ENCODE measurements at places on chromosomes 5 and 9.

- DNase-seq: peak; percentile 77
Observed at GRCh38 chr5:27830546-27830945, 792.2 kb upstream of the CDH9 start.

- peak; percentile 71 for DNase-seq
Observed at GRCh38 chr5:94433397-94434163, 184.8 kb downstream of the KIAA0825 start.

DNA sequence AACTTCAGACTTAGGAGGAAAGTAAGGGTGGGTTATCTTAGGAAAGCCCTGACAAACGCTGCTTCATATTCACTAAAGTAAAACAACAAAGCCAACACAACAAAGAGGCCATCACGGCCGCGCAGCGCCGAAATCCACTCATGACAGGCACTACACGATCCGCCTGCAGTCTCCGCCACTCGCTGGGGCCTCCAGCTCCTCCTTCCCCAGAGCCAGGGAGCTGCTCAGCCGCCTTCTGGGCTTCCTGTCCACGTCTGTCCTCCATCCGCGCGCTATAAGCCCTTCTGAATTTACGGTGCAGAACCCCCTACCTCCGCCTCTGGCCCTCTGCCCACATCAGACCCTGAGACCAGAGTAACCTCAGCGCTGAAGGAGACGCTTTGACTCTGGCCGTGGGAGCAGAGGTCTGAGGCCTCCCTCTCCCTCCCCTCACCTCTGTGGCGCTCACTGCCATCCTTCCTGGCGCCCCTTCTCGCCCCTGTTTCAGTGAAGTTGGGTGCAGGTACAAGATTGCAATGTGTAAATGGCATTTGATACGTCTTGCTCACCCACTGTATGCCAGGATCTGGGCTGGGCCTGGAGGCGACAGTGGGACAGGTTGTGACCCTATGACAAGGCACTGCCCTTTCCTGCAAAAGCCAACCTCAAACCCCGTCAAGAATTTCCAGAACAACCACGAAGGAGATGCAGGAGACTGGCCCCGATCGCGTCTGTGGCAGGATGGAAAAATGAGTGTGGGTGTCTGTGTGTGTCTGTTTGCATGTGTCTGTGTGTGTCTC lies 74.9 kb upstream of the PHYKPL start:
- DNase-seq: no peak

DNA sequence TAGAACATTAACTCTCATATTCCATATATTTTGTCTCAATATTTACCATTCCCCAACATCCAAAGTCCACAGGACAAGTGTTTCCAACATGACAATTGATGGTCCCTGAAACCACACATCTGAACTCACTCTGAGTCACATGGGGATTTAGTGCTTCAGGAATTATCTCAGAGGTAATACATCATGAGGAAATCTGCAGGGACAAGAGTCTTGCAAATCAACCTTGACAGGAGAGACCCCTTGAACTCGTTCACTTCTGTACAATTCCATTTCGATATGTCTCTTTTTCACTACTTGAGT lies 119.7 kb upstream of the ABCA1 start:
- peak; percentile 38 for DNase-seq

DNA sequence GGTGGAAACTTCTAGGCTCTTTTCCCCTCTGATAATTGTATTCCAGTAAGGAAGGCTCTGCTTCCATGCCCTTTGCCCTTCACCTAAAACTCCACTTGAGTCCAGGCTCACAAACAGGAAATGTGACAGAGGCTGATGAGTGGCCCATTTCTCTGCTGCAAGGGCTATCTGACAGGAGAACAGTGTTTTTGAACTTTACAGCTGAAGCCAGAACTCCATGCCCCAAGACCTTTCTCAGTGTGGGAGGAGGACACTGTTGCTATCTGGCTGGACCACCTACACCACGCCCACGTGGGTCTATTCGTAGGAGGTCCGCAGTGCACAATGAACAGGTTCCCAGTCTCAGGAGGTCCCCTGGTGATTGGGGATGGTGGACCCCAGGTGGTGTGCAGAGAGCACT lies 13.6 kb downstream of the GGTA1 start:
- DNase-seq: no peak

DNA sequence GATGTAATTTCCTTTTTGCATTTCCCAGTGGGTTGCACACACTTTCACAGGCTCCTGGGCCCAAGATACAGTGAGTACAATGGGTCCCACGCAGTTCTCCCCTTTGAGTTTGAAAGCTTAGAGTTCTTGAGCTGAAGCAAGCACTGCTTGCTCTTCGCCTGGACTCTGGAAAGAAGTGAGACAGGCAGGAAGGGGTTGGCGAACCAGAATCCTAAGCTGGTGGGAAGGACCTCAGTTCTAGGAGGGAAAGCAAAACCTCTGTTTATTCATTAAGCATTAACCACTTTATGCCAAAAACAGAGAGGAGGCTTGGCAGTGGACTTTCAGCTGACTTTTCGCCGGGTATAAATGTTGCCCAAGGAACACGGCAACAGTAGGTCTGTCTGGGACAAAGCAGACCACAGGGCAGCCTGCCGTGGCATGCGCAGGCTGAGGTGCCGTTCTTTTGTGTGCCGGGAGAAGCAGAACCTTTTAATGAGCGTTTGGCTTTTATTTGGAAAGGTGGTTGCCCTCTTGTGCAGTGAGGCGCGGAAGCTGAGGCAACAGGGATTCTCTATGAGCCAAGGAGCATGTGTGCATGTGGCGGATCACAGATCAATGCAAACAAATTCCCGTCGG lies 239.9 kb upstream of the PANK3 start:
- no peak for DNase-seq

- DNase-seq: peak; percentile 61
Observed at GRCh38 chr5:36870399-36871040, 6.0 kb upstream of the NIPBL start.

DNA sequence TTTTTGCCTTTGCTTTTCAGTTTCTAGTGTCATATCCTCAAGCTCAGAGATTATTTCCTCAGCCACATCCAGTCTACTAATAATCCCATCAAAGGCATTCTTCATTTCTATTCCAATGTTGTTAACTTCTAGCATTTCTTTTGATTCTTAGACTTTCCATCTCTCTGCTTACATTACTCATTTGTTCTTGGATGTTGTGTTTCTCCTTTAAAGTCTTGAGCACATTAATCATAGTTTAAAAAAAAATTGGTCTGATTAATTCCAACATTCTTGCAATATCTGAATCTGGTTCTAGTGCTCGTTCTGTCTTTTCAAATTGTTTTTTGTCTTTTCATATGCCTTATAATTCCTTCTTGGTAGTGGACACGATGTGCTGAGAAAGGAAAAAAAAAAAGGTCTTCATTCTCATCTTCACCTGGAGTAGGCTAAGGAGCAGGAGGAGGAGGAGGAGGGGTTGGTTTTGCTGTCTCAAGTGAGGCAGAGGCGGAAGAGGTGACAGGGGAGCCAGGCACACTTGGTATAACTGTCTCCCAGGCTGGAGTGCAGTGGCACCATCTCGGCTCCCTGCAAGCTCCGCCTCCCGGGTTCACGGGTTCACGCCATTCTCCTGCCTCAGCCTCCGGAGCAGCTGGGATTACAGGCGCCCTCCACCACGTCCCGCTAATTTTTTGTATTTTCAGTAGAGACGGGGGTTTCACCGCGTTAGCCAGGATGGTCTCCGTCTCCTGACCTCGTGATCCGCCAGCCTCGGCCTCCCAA lies 16.3 kb downstream of the PRXL2C start:
- DNase-seq: no peak

GRCh38 chr5:9239071-9239470 lies 306.8 kb downstream of the SEMA5A start:
- DNase-seq: peak; percentile 56

DNA sequence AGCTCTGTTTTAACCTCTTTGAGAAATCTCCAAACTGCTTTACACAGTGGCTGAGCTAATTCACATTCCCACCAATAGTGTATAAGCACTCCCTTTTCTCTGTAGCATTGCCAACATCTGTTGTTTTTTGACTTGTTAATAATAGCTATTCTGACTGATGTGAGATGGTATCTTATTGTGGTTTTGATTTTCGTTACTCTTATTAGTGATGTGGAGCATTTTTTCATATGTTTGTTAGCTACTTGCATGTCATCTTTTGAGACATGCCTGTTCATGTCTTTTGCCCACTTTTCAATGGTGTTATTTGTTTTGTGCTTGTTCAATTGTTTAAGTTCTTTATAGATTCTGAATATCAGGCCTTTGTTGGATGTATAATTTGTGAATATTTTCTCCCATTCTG lies 225.2 kb upstream of the TRPC7 start:
- DNase-seq: no peak

DNA sequence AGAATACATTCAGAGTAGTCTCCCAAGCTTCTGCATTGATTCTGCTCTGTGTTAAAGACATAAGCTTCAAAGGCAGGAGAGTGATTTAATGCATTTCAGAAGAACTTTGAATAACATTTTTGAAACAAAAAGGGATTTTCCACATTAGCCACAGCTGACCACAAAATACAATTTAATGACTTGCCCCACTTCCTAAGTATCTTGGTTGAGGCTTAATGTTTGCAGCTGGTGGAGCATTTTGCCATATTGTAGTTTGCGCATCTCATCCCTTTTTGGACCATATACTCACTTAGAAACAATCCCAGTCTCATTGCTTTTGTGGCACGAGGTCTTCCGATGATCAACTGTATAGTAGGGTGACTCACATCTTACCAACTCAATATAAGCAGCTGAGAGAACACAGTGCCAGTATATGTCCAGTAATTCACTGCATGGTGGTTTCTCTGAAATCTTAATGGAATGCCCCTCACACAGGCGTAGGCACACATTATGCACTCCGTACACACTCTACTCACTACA lies 455.8 kb upstream of the PTGER4 start:
- DNase-seq: peak; percentile 89

GRCh38 chr9:80492221-80492620 lies 920.5 kb downstream of the TLE4 start:
- DNase-seq: no peak

GRCh38 chr5:166909926-166910325 lies 1381.5 kb upstream of the WWC1 start:
- no peak for DNase-seq

- no peak for DNase-seq
Observed at GRCh38 chr5:177320879-177321278, 9.2 kb upstream of the MXD3 start.

- peak; percentile 66 for DNase-seq
Observed at GRCh38 chr5:150066901-150067396, 19.4 kb downstream of the CSF1R start.

DNA sequence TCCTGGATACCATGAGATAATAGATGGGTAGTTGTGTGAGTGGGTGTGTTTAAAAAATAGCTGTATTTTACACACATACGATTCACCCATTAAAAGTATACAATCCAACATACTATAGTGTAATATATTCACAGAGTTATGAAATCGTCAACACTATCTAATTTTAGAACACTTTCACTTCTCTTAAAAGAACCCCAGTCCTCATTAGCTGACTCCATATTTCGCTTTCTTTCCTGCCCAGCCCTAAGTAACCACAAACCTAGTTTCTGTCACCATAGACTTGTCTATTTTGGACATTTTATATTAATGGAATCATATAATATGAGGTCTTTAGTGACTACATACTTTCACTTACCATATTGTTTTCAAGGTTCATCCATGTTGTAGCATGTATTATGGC lies 63.8 kb upstream of the S1PR3 start:
- DNase-seq: no peak

DNA sequence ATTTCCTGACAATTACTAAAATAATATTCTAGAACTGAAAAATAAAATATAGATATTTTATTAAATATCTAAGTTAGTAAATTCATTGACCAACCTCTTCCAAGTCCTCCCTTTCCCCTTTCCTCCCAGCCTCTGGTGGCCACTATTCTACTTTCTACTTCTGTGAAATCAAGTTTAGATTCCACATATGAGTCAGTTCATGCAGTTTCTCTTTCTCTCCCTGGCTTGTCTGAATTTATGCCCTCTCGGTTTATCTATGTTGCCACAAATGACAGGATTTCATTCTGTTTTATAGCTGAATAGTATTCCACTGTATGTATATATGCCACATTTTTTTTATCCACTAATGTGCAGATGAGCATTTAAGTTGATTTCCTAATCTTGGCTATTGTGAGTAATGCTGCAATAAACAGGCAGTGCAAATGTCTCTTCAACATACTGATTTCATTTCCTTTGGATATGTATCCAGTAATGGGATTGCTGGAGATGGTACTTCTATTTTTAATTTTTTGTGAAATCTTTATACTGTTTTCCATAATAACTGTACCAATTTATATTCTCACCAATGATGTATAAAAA lies 52.3 kb downstream of the WDR36 start:
- peak; percentile 18 for DNase-seq

- no peak for DNase-seq
Observed at GRCh38 chr5:26847041-26847736, 191.2 kb downstream of the CDH9 start.

DNA sequence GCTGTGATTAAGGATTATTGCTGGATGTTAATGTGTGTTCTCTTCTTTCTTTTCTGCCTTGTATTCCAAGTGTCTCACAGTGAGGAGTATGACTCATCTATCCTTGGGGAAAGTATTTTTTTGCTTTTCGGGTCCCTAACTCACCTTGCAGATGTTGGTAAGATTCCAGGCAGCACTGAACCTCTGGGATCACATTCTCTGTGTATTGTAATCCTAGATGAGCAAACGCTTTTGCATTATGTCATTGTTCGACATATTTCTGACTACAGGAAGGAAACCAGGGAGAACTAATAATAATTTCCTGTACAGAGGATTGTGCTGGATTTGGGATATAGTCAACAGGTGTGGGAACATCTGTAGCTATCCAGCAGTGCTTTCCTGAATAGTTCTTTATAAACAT lies 246.1 kb upstream of the TUT7 start:
- DNase-seq: peak; percentile 76

DNA sequence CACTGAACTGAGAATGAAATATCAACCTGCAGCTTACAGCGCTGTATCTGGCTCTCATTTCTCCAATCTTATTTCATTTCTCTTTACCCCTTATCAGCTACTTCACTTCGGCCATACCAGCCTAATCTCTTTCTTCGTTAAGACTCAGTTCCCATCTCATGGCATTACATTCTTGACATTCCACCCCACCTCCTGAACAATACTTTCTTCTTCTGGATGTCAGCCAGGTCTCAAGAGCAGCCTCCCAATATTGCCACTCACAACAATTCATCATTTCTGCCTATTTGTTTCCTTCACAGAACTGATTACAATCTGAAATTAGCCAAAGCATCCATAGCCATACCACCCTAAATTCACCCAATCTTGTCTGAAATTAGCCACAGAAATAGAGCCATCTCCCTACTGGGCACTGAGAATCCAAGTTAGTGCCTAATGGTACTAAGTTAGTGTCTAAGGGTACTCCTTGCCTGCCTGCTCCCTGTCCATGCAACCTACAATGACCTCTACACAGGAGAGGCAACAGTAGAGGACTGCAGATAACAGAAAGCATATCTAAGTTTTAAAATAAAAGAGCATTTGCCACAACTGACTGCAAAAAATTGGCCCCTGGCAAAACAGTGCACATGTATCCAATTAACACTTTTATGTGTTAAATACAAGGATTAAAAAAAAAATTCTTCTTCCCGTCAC lies 35.2 kb downstream of the SETX start:
- no peak for DNase-seq

- peak; percentile 77 for DNase-seq
Observed at GRCh38 chr9:110126986-110127864, 80.7 kb downstream of the C9orf152 start.
